ENCODE measurements at places on chromosomes 16 and 17.

DNA sequence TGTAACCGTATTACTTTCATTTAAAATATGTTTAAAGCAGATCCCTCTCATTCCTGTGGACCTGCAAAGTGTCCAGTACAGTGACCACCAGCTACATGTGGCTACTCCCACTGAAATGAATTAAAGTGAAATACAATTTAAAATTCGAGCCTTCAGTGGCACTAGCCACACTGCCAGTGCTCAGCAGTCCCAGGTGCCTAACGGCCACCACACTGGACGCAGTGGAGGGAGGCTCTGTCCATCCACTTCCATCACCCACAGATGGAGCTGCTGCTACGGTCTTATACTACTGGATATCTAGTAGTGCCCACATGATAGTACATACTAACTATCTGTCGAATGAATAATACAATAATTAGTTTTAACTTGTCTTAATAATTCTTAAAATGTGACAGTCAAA, 2.3 kb upstream of the CBX2 start:
- DNase-seq: no peak

GRCh38 chr16:2015117-2015946, 4.3 kb upstream of the NPW start:
- no peak for DNase-seq

DNA sequence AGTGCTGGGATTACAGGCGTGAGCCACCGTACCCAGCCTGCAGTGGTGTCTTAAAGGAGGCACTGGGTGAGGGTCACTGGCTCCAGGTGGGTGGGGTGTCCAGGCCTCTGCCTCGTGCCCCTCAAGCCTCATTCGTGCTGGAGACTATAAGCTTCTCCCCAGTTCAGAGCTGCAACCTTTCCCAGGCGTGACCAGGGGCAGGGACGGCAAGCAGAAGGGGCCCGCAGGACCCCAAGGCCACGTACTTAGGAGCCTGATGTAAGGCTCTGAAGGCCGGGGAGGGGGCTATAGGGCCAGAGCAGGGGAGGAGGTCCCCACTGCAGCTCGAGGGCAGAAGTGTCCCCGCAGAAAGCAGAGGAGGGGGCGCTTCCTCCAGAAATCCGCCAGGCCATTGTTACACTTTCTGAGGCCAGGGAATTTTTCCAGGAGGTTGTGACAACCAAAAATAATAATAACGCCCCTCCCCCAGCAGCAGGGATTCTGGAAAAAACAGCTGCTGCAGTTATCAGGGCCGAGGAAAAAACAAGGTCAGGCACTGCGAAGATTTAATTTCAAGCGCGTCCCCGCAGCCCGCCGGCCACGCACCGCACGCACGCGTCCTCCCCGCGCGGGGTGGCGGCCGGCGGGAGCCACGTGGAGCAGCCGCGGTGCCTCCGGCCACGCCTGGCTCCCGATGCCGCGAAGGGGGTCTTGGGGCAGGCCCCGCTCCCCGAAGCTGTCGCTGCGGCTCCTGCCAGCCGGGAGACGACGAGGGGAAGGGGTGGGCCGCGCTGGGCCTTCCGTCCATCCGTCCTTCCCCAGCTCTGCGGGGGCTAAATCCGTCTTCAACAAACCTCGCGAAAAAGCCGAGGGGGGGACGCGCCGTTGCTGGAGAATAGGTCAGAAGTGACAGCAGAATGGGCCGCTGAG, 45.8 kb upstream of the SLC38A10 start:
- DNase-seq: no peak

DNA sequence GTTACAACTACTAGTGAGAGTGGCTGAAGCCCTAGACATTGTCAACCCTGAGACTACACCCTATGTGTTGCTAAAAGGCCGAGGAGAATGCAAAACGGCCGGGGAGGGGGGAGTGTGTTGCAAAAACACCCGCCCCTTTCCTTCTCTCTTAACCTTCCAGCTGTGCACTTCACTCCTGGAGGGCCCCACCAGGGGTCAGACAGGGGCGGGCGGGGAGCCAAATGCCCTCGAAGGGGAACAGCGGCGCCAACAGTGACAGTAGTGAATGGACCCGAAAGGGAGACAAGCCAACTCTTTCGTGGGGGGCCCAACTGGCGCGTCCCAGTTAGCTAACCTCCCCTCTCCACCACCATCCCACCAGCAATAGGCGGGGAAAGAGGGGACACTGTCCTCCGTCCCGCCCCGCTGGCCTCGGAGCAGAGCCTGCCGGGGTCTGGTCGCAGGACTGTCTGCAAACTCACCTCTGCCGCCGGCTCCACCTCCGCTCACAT, 352 bp downstream of the MARF1 start:
- DNase-seq: no peak

DNA sequence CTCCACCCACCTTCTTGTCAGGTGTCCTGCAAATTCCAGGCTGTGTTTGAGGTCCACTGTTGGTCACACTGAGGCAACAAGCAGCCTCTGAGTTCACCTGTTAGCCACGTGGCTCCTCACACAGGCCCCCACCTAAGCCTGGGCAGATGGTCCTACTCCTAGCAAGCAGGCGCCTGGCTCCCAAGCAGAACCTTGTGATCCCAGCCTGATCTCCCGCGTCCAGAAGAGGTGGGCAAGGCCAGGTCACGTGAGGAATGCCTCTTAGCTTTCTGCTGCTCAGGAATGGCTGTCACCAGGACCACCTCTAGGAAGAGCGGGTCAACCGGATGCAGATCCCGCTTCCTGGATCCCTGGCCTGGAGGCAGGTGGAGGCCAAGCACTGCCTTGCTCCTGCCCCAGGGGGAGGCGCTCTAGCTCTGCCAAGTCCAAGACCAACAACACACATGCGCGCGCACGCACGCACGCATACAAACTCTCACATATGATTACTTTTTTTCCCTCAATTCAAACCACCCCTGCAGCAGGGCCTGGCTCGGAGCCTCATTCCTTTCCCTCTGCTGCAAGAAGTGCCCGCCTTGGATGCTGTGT, 9.5 kb downstream of the CYB561 start:
- no peak for DNase-seq

- DNase-seq: no peak
Observed at GRCh38 chr17:18038149-18038850, 668 bp downstream of the ATPAF2 start.

DNA sequence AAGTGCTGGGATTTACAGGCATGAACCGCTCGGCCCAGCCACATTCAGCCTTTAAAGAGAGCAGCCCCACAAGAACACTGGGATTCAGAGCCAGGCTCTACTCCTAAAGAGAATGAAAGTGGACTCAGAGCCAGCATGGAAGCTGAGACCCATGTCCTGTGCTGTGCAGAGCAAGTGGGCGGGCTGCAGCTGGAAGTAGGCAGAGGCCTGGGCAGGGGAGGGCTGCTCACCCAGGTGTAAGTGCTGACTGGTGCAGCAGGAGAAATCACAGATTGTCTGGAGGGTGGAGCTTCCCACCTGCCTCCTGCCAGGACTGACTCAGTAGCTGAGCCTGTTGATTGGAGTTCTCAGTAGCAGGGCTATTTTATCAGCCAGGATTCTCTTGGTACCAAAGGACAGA, 178.7 kb downstream of the KATNIP start:
- DNase-seq: no peak

GRCh38 chr16:7398536-7398935, 65.9 kb downstream of the RBFOX1 start:
- no peak for DNase-seq

GRCh38 chr16:24624102-24624501, 84.7 kb downstream of the RBBP6 start:
- DNase-seq: no peak

DNA sequence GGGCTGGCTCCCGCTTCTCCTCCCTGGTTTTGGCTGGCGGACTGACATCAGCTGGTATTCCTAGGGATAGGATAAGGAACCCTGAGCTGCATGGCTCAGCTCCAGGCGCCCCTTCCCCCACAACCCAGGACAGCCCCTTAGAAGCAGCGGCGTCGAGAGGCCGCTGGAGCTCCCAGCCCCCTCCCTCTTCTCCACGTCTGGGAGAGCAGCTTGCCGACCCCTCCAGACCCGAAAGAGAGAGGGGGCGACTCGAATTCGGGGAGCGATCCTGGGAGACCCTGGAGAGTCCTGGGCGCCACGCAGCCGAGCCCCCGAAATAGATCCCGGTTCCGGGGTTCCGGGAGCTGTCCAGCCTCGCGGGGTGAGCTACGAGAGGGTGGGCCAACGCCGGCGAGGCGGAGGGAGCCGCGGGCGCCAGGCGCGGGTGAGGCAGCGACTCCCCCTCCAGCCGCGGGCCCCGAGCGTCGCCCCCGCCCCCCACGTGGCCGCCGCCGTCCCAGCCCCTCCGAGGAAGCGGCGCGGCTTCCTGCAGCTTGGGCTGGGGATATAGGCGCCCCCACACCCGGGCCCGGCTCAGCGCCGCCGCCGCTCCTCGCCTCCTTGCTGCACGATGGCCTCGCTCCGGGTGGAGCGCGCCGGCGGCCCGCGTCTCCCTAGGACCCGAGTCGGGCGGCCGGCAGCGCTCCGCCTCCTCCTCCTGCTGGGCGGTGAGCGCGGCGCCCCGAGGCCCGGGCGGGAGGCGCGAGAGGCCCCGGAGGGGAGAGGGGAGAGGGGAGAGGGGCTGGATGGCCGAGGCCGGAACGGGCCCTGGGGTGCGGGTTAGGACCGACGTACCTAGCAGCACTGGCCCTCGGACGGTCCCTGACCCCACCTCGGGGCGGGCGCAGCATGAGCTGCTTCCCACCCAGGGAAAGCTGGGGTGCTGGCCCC, at the start of gene RAMP2:
Gene RAMP2, plus strand, starts transcription at position 576 of the 930 bp plus-strand sequence. Its CDS starts 35 bp downstream, at position 611.
- DNase-seq: no peak

GRCh38 chr17:36142235-36142634, 34.2 kb downstream of the TBC1D3B start:
- DNase-seq: no peak

GRCh38 chr16:87839542-87840270, 29.6 kb downstream of the SLC7A5 start:
- no peak for DNase-seq

Data from glomerular endothelial cell (primary cell).